Caki2 (cell line): ENCODE measurements at places on chromosomes 7 and 10. TPM values are rescaled to one million over a fixed set of nuclear protein-coding genes. Genes with fewer than 3 reads are reported as not detected.

DNA sequence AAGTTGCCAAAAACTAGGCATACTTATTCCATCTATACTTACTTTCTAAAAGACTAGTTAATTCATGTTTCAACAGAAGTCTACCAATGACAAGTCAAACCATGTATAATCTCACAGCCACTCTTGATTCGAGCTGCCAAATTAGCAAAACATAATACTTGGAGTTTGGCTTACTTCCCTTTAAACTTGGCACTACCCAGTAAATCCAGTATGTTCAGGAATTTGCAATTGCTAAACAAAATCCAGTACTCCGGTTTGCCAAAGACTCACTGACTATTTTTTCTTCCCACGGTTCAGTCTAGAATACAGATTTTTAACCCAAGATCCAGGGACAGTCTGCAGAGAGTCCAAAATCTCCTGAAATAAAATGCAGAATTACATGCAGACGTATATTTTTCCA is 4.6 kb downstream of the OAT start:
- DNase-seq: no peak

DNA sequence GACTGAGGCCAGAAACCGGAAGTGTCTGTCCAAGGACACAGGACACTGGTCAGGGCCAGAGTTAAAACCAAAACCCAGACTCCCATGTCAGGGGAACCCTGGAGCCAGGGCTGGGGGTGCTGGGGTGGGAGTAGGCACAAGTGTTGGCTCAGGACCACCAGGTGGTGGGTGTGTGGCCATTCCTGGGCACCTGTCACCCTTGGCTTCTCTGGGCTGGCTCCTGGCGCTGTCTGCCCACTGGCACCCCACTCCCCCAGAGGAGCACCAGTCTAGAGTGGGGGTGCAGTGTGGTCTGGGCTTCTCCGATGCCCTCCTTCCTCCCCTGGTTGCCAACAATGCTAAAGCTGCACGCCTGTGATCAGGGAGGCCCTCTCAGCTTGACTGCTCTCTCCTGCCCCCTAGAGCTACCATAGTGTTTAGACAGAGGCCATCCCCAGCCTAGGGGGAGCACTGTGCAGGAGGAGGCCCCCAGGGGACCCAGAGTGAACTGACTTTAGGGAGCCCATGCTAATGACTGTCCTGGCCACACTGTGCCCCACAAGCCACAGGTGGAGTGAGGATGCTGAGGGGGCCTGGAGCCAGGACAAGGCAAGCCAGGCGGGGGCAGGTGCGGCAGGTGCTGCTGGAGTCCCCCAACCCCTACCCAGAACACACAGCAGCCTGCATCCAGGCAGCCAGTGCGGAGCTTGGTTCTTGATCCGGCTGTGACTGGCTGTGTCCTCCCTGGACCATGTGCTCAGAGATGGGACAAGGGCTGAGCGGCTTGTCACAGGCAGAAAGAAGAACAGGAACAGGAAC is 11.0 kb downstream of the RASGEF1A start:
- DNase-seq: no peak

- peak; percentile 2 for DNase-seq
These were observed 13.1 kb upstream of the SLC26A3 start for GRCh38 chr7:107816011-107816566.

- DNase-seq: no peak
These were observed 231.0 kb upstream of the LYZL1 start for GRCh38 chr10:29057822-29058331.

- DNase-seq: no peak
These were observed 10.6 kb upstream of the MRPS16 start for GRCh38 chr10:73262880-73263555.

DNA sequence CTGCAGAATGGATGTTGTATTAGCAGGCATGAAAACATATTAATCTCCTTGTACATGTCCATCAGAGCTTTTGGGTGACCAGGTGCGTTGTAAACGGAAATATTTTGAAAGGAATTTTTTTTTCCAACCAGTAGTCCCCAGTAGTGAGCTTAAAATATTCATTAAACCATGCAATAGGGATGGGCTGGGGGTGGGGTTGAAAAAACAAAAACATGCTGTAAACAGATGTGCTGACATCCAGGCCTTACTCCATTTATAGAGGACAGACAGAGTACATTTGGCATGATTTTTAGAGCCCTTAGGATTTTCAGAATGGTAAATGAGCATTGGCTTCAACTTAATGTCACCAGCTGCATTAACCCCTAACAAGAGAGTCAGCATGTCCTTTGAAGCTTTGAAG is 50.2 kb downstream of the PTPN12 start:
- no peak for DNase-seq

GRCh38 chr10:132624847-132625471 is 87.4 kb downstream of the INPP5A start:
- DNase-seq: no peak

Gene ITGB8
- 49.8 and 56.5 TPM in 2 replicates for total RNA-seq

GRCh38 chr10:81116990-81117389 is 579.3 kb downstream of the SH2D4B start:
- peak; percentile 14 for DNase-seq

Gene LRRC18
- total RNA-seq: not detected in 2 replicates

Gene FRMD4A
- total RNA-seq: 3.8 and 7.2 TPM in 2 replicates

GRCh38 chr7:144086730-144087129 is 652 bp downstream of the OR2A12 start:
- DNase-seq: no peak

Gene PDSS1
- total RNA-seq: 8.5 and 8.9 TPM in 2 replicates

DNA sequence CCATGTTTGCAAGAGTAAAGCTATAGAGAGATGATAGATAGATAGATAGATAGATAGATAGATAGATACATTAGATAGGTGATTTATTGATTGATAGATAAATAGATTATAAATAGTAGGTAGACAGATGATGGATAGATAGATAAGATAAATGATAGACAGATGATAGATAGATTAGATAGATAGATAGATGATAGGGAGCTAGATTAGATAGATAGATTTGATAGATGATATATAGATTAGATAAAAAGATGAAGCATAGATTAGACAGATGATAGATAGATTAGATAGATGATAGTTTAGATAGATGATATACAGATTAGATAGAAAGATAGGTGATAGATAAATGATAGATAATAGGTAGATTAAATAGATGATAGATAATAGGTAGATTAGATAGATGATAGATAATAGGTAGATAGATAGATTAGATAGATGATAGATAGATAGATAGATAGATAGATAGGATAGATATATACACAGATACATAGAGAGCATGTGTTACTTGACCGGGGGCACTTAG is 243.3 kb upstream of the FOXK1 start:
- no peak for DNase-seq

GRCh38 chr7:77687747-77688144 is 8.5 kb upstream of the RSBN1L start:
- no peak for DNase-seq

Gene CALHM1
- not detected in 2 replicates for total RNA-seq

- peak; percentile 78 for DNase-seq
These were observed at the start of gene PCBD1 for GRCh38 chr10:70887804-70888800. PCBD1 (minus strand) TSS chr10:70888565; CDS start chr10:70888533, 32 bp downstream.

Gene IKZF1
- total RNA-seq: not detected in 2 replicates

DNA sequence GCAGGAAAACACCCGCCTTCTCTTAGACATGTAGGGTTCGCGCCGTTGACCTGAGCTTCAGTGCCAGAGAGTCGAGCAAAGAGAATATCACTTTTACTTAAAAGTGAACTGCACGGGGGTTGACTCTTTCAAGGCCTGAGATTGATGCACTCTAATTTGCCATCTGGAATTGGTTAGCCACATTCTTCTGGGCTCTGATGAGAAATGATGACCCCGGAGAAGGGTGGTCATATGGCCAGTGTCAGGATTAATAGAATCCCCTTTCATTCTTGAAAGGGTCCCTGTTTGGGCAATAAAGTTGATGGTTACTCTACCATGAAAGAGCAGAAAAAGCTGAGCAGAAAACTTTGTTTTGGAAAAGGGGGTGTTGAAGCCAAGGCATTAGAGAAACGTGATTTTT is 31.2 kb downstream of the GRK5 start:
- no peak for DNase-seq

DNA sequence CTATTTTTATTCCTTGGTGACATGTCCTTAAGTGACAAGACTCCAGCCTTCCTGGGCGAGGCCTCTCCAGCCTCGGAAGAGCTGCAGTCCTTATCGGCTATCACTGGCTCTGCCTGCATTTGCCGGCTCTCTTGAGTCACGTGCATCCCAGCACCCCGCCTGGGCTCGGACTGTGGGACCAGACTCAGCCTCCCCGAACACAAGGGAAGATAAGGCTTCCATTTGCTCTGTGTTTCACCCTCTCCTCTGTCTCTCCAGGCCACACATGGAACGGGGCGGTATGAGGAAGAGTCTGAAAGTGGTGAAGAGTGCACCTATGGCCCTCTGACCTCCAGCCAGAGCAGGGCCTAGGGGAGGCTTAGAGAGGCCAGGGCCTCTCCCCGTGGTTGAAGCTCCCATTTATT is 4.7 kb downstream of the GDF2 start:
- DNase-seq: no peak

DNA sequence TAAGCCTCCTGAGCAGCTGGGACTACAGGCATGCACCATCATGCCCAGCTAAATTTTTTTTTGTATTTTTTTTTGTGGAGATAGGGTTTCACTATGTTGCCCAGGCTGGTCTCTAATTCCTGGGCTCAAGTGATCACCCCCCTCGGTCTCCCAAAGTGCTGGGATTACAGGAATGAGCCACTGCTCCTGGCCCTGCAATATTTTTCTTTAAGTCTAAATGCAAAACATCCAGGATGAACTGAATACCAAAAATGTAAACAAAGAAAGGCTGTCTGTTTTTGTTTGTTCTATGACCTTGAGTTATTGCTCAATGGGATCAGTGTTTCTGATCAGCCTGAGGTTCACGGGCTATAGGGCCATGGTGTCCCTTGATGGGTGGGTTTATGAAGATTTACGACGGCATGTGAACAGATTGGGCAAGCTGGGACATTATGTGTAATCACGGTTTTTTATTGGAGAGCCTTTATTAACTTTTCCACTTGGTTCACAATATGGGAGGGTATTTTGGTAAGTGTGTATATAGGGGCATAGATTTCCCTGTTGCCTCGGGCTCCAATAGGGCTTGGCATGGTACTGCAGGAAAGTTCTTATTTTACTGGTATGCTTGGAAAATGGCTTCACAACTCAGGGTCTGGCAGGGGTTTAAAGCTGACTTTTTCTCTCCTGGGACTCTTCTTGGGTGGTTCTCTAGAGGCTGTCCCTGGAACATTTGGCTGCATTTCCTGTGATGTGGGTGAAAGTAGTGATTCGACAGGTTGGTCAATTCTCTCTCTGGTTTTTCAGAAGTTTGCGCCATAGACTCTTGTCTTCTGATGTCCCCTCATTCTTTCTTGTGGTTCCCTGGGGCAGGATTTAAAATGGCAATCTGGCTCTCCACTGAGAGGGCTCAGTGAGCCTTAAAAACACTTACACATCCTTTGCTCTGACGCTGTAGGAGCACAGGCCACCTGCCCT is 41.6 kb downstream of the MRPS33 start:
- no peak for DNase-seq

GRCh38 chr10:102410429-102411073 is 8.0 kb downstream of the PSD start:
- DNase-seq: no peak

Gene CCDC3
- not detected in 2 replicates for total RNA-seq

DNA sequence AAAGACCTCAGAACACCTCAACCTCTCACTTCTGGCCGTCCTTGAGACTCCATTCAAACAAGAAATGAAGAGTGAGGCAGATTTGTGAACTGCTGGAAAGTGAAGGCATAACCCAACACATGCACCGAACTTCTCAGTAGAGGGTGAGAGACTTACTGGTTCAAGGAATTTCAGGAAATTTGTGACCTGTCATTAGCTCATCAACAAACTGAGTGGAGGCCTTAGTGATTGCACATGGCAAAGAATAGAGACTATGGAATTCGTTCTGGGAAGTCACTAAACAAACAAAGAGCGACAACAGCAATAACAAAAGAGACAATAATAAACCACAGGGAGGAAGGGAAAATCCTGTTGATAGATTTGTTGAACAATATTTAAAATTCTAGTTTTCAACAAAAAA is 125.0 kb upstream of the AKR1E2 start:
- no peak for DNase-seq

DNA sequence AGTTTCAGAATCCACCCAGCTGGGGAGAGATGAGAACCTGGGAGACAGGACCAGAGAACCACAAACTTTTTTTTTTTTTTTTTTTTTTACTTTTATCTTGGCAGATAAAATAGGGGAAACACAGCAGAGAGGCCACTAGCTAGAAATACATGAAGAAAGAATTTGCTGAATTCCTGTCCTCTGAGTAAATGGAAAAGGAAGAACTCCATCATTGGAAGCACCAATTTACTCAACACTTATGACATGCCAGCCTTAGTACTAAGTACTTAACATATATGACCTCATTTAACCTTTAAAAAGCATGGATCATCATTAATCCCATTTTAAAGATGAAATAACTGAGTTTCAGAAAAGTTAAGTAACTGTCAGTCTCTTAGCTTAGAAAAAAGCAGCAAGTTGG is 343.0 kb upstream of the NPSR1 start:
- DNase-seq: no peak

Gene WNT8B
- not detected in 2 replicates for total RNA-seq

Gene HTR5A
- not detected in 2 replicates for total RNA-seq

- no peak for DNase-seq
These were observed 64.3 kb upstream of the BMPER start for GRCh38 chr7:33841031-33841430.
